Epithelial cell of alveolus of lung (primary cell): ENCODE measurements at places on chromosomes 12 and 14. TPM values are rescaled to one million over a fixed set of nuclear protein-coding genes. Genes with fewer than 3 reads are reported as not detected.

CD27 gene
- not detected in 2 replicates for total RNA-seq

SRGAP1 gene
- total RNA-seq = 9.8 and 18.9 TPM in 2 replicates

CFAP251 gene
- total RNA-seq = 0.72 and 2.3 TPM in 2 replicates

LAG3 gene
- total RNA-seq = 1.6 TPM in 1 of 2 replicates, not detected in the other

KRT79 gene
- not detected in 2 replicates for total RNA-seq

NDRG2 gene
- 2.7 and 12.0 TPM in 2 replicates for total RNA-seq

MMP19 gene
- 21.9 and 38.4 TPM in 2 replicates for total RNA-seq

TIMM9 gene
- 42.3 and 130 TPM in 2 replicates for total RNA-seq

CLEC1B gene
- total RNA-seq = not detected in 2 replicates

FAM186B gene
- total RNA-seq = under 0.01 and 0.32 TPM in 2 replicates

GPD1 gene
- total RNA-seq = 0.16 TPM in 1 of 2 replicates, not detected in the other

TAS2R8 gene
- 0.08 TPM in 1 of 2 replicates, not detected in the other for total RNA-seq

TMEM121 gene
- total RNA-seq = 9.3 and 12.6 TPM in 2 replicates

SIX6 gene
- not detected in 2 replicates for total RNA-seq

FGF23 gene
- total RNA-seq = not detected in 2 replicates

SLC5A8 gene
- not detected in 2 replicates for total RNA-seq

PITPNM2 gene
- 2.5 and 13.9 TPM in 2 replicates for total RNA-seq

FAM90A1 gene
- total RNA-seq = 0.13 and 0.80 TPM in 2 replicates

SLC38A4 gene
- total RNA-seq = 0.24 and 0.65 TPM in 2 replicates
